ENCODE measurements at places on chromosomes 4 and X. TPM values are rescaled to one million over a fixed set of nuclear protein-coding genes. Genes with fewer than 3 reads are reported as not detected.

The L1CAM gene
- total RNA-seq: 55.2 TPM

The SMR3B gene
- total RNA-seq: not detected

The EPHA5 gene
- 0.09 TPM for total RNA-seq

DNA sequence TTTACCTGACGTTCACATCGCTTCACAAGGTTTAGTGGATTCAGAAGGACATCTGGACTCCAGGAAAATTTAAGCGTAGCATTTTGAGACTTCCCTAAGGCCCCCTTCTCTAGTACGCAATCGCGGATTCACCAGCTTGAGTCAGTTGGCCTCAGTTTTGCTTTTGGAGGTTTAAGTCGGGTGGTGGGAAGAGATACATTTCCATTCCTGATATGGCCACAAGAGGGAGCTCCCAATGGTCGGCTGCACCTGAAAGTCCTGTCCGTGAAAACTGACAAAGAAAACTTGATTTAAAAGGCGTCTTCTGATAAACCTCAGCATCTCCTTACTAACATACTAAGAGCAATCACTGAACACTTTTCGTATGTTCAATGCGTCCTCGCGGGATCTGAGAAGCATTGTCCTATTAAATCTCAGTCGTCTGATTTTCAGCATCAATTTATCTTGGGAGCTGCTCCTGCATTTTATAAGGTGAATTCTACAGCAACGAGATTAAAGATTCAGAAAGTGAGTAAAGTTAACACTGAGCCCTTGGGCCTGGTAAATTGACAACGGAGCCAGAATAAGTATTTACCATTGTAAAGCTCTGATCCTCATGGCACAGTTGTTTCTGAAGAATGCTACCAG is 50.6 kb downstream of the LGI2 start:
- H3K4me1 ChIP-seq: peaks cover 24% of the 10 kb centered on the region
- H3K27me3 ChIP-seq: no peaks in the 10 kb centered on the region
- no peaks in the 10 kb centered on the region for H3K36me3 ChIP-seq
- peak; percentile 47 for DNase-seq

DNA sequence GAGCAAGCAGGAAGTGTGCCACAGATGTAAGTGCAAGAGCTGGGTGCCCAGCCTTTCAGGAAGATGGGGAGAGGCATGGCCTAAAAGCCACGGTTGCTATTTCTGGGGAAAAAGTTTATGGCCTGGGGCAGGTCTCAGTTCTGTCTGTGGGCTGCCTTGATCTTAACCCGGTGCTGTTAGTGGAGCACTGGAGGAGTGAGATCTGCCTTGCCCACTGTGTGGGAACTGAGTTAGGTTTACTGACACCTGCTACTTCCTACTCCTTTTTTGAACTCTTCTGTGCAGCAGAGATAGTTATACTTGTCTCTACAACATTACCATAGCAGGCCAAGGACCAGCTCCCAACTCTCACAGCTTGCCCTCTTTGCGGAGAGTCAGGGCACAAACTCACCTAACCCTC is 76.5 kb downstream of the ITM2A start:
- H3K36me3 ChIP-seq: no peaks in the 10 kb centered on the region
- no peaks in the 10 kb centered on the region for H3K27me3 ChIP-seq
- H3K4me3 ChIP-seq: no peak overlapping the region
- DNase-seq: no peak

DNA sequence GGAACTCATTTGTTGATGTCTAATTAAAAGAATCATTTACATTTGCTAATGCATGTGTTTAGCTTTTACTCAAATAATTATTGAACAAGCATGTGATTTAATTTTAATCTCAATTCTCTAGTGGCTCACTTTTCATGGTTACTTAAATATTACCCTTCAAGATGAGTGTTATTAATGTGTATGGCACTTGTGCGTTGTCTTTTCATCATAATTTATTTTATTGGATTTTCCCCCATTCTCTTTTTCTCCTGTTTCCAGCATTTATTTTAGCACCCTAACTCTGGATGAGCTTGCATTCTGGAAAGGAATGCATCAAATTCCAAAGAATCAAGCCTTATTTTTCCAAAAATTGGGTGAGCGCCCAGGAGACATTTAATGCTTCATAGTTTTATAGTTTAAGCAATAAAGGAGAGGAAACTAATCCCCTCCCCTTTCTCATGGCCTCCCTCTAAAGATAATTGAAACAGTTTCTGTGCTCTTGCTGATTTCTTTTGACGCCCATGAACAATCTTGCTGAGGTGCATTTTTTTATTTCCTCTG is 191.1 kb upstream of the FAT4 start:
- no peak overlapping the region for H3K27ac ChIP-seq
- H3K4me3 ChIP-seq: no peak overlapping the region
- H3K36me3 ChIP-seq: no peaks in the 10 kb centered on the region
- DNase-seq: no peak
- H3K4me1 ChIP-seq: peaks cover 13% of the 10 kb centered on the region
- H3K27me3 ChIP-seq: no peaks in the 10 kb centered on the region

DNA sequence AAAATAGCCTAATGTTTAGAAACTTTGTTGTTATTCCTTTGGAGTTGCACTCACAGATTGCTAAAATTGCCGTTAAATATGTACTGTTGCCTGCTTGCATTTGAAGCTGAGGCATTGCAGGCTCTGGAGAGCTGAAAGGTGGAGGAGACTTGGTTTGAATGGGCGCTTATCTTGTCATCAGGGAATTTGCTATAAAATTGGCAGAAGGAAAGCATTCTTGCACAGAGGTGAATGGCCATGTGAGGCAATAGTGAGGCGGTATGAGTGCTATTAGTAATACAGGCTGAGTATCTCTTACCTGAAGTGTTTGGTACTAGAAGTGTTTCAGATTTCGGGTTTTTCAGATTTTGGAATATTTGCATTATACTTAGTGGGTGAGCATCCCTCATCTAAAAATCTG is 41.3 kb downstream of the TRAPPC11 start:
- H3K4me3 ChIP-seq: no peak overlapping the region
- H3K27me3 ChIP-seq: no peaks in the 10 kb centered on the region
- peaks cover 85% of the 10 kb centered on the region for H3K36me3 ChIP-seq
- no peaks in the 10 kb centered on the region for H3K4me1 ChIP-seq
- H3K27ac ChIP-seq: no peak overlapping the region

GRCh38 chr4:172950990-172951389 is 217.6 kb upstream of the GALNT7 start:
- H3K36me3 ChIP-seq: no peaks in the 10 kb centered on the region
- no peak overlapping the region for H3K27ac ChIP-seq
- H3K4me3 ChIP-seq: no peak overlapping the region
- DNase-seq: no peak
- no peaks in the 10 kb centered on the region for H3K27me3 ChIP-seq
- peaks cover 6% of the 10 kb centered on the region for H3K4me1 ChIP-seq
